ENCODE measurements at places on chromosomes 1 and 21.

GRCh38 chr1:73044241-73045036 lies 762.1 kb upstream of the NEGR1 start:
- no peak for DNase-seq

DNA sequence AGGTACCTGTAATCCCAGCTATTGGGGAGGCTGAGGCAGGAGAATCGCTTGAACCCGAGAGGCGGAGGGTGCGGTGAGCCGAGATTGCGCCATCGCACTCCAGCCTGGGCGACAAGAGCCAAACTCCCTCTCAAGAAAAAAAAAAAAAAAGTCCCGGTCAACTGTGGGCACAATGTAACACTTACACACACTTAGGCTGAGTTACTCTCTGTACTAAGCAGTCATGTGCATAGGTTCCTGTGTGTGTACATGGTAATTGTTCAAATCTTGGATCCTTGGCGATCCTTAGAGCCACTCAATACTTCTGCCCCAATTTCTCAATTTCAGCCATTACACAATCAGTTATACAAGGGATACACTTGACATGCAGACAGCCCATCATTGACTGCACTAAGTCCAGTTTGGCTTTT lies 11.6 kb downstream of the SDCCAG8 start:
- no peak for DNase-seq

DNA sequence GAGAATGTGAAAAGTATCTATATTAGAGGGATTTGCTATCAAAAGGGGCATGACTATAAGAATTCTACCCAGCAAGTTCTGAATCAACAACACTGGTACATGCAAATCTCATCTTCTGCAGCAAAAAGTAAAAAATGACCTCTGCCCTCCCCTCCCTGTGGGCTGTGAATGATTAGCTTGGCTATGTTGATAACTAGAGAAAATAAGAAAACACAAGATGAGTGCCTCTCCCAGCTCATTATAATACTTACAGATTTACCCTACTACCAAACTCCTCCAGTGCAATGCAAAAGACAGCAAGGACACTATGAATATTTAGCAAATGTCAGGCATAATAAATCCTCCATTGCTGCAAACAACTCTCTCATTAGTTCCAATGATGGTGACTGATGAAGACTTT lies 102.4 kb downstream of the SLC45A1 start:
- DNase-seq: no peak

DNA sequence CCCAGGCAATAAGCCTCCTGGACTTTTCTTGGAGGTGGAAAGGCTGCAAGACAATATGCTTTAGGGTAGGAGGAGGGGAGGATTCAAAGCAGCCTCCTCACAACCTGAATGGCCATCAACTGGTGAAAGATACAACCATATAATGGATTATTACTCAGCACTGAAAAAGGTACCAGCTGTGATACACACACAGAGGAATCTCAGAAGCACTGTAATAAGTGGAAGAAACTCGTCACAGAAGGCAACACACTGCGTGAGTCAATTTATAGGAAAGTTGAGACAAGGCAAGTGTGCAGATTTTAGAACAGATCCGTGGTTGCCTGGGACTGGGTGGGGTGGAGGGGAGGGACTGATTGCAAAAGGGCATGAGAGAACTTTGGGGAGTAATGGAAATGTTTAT lies 64.9 kb upstream of the ZBTB40 start:
- no peak for DNase-seq

GRCh38 chr1:243457363-243457982 lies 201.6 kb downstream of the SDCCAG8 start:
- DNase-seq: no peak

DNA sequence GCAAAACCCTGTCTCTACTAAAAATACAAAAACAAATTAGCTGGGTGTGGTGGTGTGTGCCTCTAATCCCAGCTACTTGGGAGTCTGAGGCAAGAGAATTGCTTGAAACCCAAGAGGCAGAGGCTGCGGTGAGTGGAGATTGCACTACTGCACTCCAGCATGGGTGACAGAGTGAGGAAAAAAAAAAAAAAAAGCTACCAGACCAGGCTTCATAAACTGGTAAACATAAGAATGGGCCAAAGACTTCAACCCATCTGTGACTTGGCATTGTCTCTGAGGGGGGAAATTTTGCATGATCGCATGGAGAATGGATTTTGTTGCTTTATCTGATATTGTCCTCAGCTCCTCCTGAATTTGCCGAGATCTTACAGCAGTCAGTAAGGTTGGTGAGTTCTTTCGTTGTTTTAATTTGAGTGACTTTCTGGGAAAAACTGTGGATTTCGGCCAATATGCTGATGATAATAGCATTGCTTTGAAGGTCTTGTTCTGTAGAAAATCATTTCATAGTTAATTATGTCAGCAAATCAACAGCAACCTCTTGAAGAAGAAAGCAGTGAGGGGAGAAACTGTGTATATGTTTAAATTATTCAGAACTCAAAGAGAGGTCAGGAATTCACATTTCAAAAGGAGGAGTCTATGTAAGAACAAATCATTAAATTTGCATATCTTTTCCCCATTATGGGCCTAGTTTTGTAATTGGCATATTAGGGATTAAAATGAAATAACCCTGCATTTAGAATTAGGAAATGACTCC lies 13.1 kb downstream of the FGGY start:
- no peak for DNase-seq

DNA sequence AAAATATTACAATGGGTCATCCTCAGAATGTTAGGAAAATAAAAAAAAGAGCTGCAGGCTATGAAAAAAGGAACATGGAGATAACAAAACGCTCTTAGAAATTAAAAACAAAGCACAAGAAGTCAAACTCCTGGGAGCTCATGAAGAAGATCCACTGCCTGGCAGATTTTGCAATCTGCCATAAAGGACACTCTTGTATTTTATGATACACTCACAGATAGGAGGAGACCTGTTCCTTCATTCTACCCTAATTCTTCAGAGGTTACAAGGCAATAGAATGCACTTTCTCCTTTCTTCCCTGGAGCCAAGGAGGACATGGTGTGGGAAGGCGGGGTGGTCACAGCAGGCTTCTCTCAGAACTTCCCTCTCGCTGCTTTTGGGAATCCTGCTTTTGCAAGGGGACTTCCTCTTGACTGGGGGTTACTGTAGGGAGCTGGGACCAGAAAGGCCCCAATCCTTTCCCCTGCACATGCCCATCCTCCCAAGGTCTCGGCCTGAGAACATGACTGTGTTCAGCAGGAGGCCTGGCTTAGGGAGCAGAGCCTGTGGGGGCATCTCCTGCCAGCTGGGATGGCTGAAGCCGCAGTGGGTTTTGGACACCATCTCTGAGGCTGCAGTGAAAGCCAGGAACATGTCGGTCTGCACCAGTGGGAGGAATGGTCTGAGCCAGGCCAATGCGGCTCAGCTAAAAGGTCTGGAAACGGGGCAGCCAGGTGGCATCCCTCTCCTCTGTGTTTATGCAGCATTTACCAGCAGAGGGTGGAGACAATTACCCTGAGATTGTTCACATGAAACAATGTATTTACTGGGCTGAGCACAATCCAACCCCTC lies 44.8 kb downstream of the GPR161 start:
- no peak for DNase-seq

DNA sequence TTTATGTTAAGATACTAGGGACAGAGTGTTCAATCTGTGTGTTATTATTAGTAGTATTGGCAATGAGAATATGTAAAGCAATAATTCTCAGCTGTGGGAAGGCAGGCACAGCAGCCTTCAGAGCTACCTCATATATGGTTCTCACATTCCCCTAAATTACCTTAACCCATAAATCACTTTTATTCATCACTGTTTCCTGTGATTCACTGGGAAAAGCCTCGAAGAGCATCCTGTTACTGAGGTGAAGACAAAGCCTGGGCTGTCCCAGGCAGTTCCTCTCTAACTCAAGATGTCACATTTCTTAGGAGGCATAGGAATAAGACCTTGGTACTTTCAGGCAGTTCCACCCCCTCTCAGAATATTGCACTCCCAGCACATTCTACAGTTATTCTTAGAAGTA lies 965.7 kb downstream of the NCAM2 start:
- no peak for DNase-seq

- peak; percentile 44 for DNase-seq
Measured at GRCh38 chr1:226938903-226939437, 1.1 kb upstream of the COQ8A start.

GRCh38 chr1:63866084-63866483 lies 92.3 kb downstream of the ROR1 start:
- no peak for DNase-seq

- no peak for DNase-seq
Measured at GRCh38 chr1:230750576-230750975, 3.4 kb downstream of the CAPN9 start.

GRCh38 chr21:25390701-25391100 lies 216.6 kb downstream of the MRPL39 start:
- DNase-seq: no peak

GRCh38 chr1:183248989-183249691 lies 63.1 kb downstream of the LAMC2 start:
- no peak for DNase-seq

GRCh38 chr21:15023776-15024175 lies 41.0 kb downstream of the NRIP1 start:
- DNase-seq: no peak

- DNase-seq: peak; percentile 33
Measured at GRCh38 chr1:119815361-119815760, 4.1 kb upstream of the REG4 start.

DNA sequence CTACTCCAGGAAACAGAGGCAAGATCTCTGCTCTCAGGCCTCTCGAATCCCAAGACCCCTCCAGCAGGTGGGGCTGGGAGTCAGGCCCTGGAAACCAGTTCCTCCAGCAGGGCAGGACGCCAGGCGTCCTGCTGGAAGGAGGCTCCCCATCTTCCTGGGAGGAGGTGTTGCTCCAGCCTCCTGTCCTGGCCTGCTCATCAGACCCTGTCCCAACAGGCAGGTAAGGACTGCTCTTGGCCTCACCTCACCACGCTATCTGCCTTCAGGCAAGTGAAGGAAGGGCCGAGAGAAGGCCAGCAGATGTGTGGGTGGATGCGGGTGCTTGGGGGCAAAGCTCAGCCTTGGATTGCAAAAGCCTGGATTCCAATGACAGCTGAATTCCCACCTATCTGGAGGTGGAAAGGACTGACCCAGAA lies 82.9 kb downstream of the SSBP3 start:
- DNase-seq: no peak

Data from HS-5 (cell line).